K562 (cell line): ENCODE measurements at places on chromosomes 6 and 20. TPM values are rescaled to one million over a fixed set of nuclear protein-coding genes. Genes with fewer than 3 reads are reported as not detected.

C20orf141 gene
- total RNA-seq, result not detected in 2 replicates

FAM162B gene
- not detected in 2 replicates for total RNA-seq

CYP21A2 gene
- 1.3 and 1.4 TPM in 2 replicates for total RNA-seq

SAMD10 gene
- total RNA-seq, result 12.1 and 15.2 TPM in 2 replicates

PRICKLE4 gene
- 0.20 and 0.87 TPM in 2 replicates for total RNA-seq

ECT2L gene
- total RNA-seq, result not detected in 2 replicates

HTR1B gene
- total RNA-seq, result not detected in 2 replicates

DNA sequence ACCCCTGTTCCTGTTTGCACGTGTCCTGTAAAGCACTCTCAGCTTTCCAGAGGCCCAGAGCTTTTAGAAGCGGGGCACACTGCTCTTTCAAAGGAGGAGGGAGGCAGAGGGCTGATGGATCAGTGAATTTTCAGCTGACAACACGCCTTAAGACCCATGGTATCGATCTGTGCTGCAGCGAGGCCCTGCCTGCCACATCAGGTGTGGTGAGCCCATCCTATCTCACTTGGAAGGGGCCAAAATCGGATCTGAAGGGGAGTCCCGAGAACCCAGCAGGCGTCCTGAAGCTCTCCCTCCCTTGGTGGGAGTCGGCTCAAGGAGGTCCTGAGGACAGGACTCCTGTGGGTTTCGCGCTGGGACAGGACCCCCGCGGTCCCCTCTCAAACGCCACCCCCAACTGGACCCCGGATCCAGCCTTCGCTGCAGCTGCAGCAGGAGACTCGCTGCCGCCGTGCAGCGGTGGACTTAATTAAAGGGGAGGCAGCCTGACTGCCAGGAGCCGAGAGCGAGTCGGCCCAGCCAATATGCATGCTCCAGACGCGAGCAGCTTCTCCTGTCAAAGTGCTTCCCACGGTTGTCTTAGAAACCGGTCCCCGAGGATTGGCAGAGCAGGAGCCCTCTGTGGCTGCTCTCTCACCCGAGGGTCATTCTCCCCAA, 580.0 kb upstream of the ZNF337 start:
- no peaks in the 10 kb centered on the region for H3K36me3 ChIP-seq
- no peak overlapping the region for H3K27ac ChIP-seq
- peak; percentile 1 for DNase-seq
- H3K4me1 ChIP-seq, result no peaks in the 10 kb centered on the region
- peaks cover 3% of the 10 kb centered on the region; the same call in 1 of the 2 replicates for H3K27me3 ChIP-seq

GRCh38 chr6:34238585-34239499, 2.2 kb downstream of the HMGA1 start:
- DNase-seq, result peak; percentile 24
- H3K27me3 ChIP-seq, result no peaks in the 10 kb centered on the region
- peaks cover 65% of the 10 kb centered on the region for H3K4me1 ChIP-seq
- peak overlapping the region; percentile 98 for H3K27ac ChIP-seq

DNA sequence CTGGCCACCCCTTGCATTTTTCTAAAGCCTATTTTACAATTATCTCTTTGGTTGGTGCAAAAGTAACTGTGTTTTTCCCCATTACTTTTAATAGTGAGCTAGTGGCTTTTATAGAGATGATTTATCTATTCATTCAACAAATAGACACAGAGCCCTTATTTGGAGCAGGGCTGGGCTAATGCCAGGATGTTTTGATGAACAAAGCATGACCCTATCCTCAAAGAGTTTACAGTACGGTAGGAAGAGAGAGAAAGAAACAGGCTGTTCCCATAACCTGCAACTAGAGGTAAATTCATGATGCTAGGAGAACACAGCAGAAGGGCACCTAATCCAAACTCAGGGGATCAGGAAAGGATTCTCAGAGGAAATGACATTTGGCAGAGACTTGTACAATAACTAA, 37.3 kb upstream of the UST start:
- H3K36me3 ChIP-seq, result no peaks in the 10 kb centered on the region
- no peak for DNase-seq
- no peaks in the 10 kb centered on the region for H3K27me3 ChIP-seq
- no peak overlapping the region for H3K4me3 ChIP-seq

GRCh38 chr6:77656999-77657764, 4.3 kb downstream of the MEI4 start:
- H3K4me3 ChIP-seq, result no peak overlapping the region
- no peak overlapping the region for H3K27ac ChIP-seq
- H3K4me1 ChIP-seq, result no peaks in the 10 kb centered on the region
- no peaks in the 10 kb centered on the region for H3K36me3 ChIP-seq
- DNase-seq, result no peak
- H3K27me3 ChIP-seq, result no peaks in the 10 kb centered on the region

- no peak for DNase-seq
- H3K27me3 ChIP-seq, result no peaks in the 10 kb centered on the region
- H3K4me1 ChIP-seq, result peaks cover 41% of the 10 kb centered on the region
- H3K27ac ChIP-seq, result peak overlapping the region; percentile 92
Observed at GRCh38 chr6:30768634-30769087, 24.3 kb upstream of the IER3 start.

- H3K27me3 ChIP-seq, result peaks cover 48% of the 10 kb centered on the region
- peaks cover 3% of the 10 kb centered on the region; the same call in 1 of the 2 replicates for H3K4me1 ChIP-seq
- no peaks in the 10 kb centered on the region for H3K36me3 ChIP-seq
- no peak for DNase-seq
- no peak overlapping the region for H3K4me3 ChIP-seq
Observed at GRCh38 chr6:33949877-33950435, 146.2 kb upstream of the MLN start.

GRCh38 chr6:70415247-70415646, 1.9 kb downstream of the FAM135A start:
- H3K27ac ChIP-seq, result no peak overlapping the region
- no peak for DNase-seq
- peaks cover 6% of the 10 kb centered on the region; the same call in 1 of the 2 replicates for H3K4me1 ChIP-seq
- H3K36me3 ChIP-seq, result peaks cover 37% of the 10 kb centered on the region

GRCh38 chr6:6401401-6401800, 80.9 kb upstream of the F13A1 start:
- no peaks in the 10 kb centered on the region for H3K4me1 ChIP-seq
- DNase-seq, result no peak
- H3K36me3 ChIP-seq, result no peaks in the 10 kb centered on the region
- no peak overlapping the region for H3K4me3 ChIP-seq
- no peak overlapping the region for H3K27ac ChIP-seq
- no peaks in the 10 kb centered on the region for H3K27me3 ChIP-seq

DNA sequence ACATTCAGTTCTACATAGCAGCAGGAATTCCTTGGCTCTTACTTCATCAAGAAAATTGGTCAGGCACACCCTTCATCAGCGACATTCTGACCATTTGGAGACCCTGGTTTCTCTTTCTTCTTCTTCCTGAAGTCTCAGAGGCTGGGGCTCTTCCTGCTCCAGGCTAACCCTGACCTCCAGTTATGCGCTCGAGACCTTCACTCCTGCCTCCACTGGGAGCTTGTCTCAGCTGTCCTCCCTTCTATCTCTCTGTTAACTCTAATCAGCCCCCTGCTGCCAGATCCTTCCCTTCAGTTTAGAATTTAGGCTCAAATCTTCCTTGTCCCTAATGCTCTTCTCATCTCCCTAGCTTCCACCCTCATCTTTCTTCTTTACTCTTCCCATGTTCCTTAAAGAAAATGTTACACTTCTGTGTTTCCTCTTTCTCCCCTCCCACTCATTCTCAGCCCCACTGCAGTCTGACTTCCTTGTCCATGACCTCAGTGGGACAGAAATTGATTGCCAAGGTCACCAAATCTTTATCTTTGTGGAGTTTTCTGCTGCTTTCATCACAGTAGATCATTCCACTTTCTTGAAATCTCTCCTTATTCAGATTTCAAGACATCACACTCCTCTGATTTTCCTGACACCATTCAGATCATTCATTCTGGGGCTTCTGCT, 8.4 kb upstream of the HLA-DOA start:
- no peaks in the 10 kb centered on the region for H3K4me1 ChIP-seq
- H3K27ac ChIP-seq, result no peak overlapping the region
- H3K4me3 ChIP-seq, result no peak overlapping the region
- DNase-seq, result no peak
- H3K36me3 ChIP-seq, result no peaks in the 10 kb centered on the region

DNA sequence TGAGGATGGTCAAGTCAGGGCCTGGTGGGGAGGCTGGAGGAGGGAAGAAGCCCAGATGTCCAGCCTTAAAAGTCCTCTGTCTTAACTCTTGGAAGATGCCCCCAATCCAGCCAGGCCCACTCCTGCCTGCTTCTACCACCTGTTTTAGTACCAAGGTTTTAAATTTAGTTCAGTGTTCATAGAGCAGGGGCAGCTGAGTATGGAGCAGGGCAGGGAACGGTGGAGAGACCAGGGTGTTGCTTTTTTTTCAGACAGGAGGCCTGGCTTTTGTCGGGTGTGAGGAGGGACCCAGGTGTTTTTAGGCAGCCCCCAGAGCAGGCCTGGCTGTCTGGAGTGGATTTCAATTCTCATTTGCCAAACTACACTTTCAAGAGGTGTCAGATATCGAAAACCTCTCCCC, 278.8 kb downstream of the CDC5L start:
- peaks cover 18% of the 10 kb centered on the region for H3K27me3 ChIP-seq
- no peaks in the 10 kb centered on the region for H3K4me1 ChIP-seq
- DNase-seq, result no peak
- no peaks in the 10 kb centered on the region for H3K36me3 ChIP-seq
- H3K27ac ChIP-seq, result no peak overlapping the region

- no peaks in the 10 kb centered on the region for H3K36me3 ChIP-seq
- H3K4me1 ChIP-seq, result no peaks in the 10 kb centered on the region
- H3K4me3 ChIP-seq, result no peak overlapping the region
- no peaks in the 10 kb centered on the region for H3K27me3 ChIP-seq
Observed at GRCh38 chr6:78883651-78884050, 16.3 kb downstream of the IRAK1BP1 start.

GRCh38 chr6:121090492-121090891, 243.8 kb downstream of the TBC1D32 start:
- H3K4me1 ChIP-seq, result no peaks in the 10 kb centered on the region
- DNase-seq, result no peak
- no peaks in the 10 kb centered on the region for H3K27me3 ChIP-seq
- H3K27ac ChIP-seq, result no peak overlapping the region
- no peaks in the 10 kb centered on the region for H3K36me3 ChIP-seq

DNA sequence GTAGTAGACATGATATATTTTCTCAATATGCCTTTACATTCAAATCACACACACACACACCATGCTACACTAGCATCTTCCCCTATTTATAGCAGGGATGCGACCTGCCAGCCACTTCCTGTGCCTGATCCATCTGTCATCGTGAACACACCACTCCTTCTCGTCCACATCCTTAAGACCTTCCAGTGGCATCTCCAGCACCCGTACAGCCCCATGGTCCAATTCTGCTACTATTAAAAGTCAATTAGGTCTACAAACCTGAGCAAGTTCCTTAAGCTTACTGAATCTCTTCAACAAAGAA, 54.5 kb downstream of the KIF16B start:
- H3K27ac ChIP-seq, result no peak overlapping the region
- no peaks in the 10 kb centered on the region for H3K27me3 ChIP-seq
- no peak for DNase-seq
- H3K4me1 ChIP-seq, result no peaks in the 10 kb centered on the region
- no peaks in the 10 kb centered on the region for H3K36me3 ChIP-seq

DNA sequence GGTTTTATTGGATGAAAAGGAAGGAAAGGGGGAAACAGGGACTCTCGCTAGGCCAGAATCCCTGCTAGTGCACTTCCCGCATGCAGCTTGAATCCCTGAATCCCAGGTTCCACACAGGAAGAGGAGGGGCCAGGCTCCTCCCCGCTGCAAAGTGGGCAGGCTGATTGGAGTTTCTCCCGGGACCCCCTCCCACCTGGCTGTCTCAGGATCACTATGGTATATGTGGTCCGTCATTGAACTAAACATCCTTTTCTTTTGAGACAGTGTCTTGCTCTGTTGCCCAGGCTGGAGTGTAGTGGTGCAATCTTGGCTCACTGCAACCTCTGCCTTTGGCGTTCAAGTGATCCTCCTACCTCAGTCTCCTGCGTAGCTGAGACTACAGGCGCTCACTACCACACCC, 70.7 kb downstream of the FAM50B start:
- H3K4me1 ChIP-seq, result peaks cover 2% of the 10 kb centered on the region; the same call in 1 of the 3 replicates
- peaks cover 3% of the 10 kb centered on the region; the same call in 2 of the 3 replicates for H3K27me3 ChIP-seq
- no peak overlapping the region for H3K4me3 ChIP-seq
- no peak for DNase-seq

DNA sequence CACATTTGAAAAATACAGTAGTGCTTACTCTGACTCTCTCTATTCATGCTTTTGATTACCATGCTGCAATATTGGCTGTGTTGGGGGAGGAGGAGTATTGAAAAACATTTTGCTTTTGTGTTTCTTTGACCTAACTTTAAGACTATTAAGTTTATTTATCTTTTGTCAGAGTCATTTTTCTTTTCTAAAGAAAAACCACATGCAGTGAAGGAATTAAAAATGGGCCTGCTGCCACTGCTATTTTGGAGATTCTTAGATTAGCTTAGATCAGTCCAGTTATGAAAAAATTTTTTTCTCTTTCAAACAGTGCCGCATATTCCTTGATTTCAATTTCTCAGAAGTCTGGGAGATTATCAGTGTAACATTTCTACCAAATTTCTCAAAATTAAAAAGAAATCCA, 36.1 kb downstream of the BCKDHB start:
- no peak for DNase-seq
- H3K27me3 ChIP-seq, result no peaks in the 10 kb centered on the region
- H3K4me1 ChIP-seq, result no peaks in the 10 kb centered on the region
- no peak overlapping the region for H3K27ac ChIP-seq

- no peaks in the 10 kb centered on the region for H3K4me1 ChIP-seq
- H3K4me3 ChIP-seq, result no peak overlapping the region
- H3K27ac ChIP-seq, result no peak overlapping the region
- H3K27me3 ChIP-seq, result peaks cover 24% of the 10 kb centered on the region
- DNase-seq, result no peak
Observed at GRCh38 chr20:33964441-33964840, 29.3 kb upstream of the RALY start.

GRCh38 chr6:16432075-16433032, 194.0 kb downstream of the GMPR start:
- H3K4me1 ChIP-seq, result peaks cover 2% of the 10 kb centered on the region; the same call in 1 of the 3 replicates
- H3K4me3 ChIP-seq, result no peak overlapping the region
- no peak for DNase-seq

DNA sequence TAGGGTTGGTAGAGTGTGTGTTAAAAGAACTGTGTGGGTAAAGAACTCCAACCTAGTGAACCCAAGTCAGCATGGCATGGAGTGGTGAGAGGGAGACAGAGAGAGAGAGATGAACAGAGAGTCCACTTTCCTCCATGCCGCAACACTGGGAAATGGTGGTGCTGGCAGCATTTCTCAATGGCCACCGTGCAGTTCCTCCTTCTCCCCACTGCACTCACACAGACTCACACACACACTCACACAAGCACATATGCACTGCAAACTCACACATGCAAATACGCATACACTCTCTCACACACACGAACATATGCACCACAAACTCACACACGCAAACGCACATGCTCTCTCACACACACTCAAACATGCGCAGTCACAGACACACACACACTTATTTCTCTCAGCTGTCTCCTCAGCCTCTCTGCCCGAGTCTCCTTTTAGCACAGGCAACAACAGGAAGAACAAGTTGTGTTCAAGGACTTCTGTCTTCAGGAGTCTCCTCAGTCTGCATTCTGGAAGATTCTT, 66.5 kb upstream of the LY86 start:
- DNase-seq, result no peak
- no peaks in the 10 kb centered on the region for H3K36me3 ChIP-seq
- H3K4me3 ChIP-seq, result no peak overlapping the region
- H3K27me3 ChIP-seq, result peaks cover 7% of the 10 kb centered on the region; the same call in 1 of the 3 replicates
